Esophagus squamous epithelium (tissue), 5 donors: ENCODE measurements at places on chromosomes 7 and 10.

DNA sequence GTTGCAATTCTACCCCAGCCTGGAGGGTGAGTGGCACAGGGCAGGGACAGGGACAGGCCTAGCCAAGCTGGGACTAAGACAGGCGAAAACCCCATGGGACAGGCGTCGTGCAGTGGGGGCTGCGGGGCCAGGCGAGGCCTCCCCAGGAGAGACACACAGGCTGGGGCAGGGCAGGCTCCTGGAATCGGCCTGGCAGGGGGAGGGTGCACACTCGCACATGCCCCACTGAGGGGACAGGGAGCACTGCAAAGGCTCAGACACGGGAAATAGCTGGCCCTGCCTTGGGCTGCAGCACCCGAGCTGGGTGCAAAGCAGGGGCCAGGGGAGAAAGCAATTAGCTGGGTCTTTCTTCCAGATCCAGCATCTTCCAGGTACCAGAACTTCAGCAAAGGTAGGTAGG is 10.4 kb downstream of the LAT2 start:
- no peak overlapping the region for H3K4me3 ChIP-seq
- DNase-seq = no peak
- no peaks in the 10 kb centered on the region for H3K36me3 ChIP-seq

DNA sequence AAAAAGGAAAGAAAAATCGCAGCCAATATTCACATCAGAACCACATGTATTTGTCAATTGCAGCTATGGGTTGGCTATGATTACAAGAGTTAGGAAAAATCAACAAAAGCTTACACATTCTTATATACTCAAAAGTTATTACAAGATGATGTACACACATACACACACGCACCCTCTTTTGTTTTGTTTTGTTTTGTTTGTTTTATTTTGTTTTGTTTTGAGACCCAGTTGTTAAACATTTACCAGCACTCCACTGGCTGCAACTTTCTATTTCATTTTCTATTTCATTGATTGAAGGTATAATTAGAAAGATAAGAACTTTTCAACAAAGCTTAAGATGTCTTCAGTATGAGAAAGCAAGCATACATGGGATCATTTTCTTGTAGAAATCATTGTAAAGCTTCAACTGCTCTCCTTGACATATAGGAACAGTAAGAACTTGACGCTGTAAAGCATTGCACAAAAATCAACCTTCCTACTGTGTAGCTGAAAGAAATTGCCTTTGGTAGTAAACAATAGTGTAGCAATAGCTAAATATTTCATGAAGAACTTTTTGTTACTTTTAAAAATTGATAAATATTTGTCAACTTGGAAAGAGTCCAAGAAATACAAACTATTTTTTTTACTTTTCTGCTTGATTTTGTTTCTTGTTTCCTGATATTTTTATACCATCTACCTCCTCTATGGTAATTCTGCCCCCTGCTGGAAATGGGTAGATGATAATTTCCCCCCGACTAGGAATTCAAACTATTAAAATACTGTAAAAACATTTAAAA is 205.9 kb downstream of the MBL2 start:
- no peaks in the 10 kb centered on the region for H3K27me3 ChIP-seq
- no peak overlapping the region for H3K27ac ChIP-seq
- H3K4me3 ChIP-seq = no peak overlapping the region
- H3K4me1 ChIP-seq = no peaks in the 10 kb centered on the region
- DNase-seq = no peak

DNA sequence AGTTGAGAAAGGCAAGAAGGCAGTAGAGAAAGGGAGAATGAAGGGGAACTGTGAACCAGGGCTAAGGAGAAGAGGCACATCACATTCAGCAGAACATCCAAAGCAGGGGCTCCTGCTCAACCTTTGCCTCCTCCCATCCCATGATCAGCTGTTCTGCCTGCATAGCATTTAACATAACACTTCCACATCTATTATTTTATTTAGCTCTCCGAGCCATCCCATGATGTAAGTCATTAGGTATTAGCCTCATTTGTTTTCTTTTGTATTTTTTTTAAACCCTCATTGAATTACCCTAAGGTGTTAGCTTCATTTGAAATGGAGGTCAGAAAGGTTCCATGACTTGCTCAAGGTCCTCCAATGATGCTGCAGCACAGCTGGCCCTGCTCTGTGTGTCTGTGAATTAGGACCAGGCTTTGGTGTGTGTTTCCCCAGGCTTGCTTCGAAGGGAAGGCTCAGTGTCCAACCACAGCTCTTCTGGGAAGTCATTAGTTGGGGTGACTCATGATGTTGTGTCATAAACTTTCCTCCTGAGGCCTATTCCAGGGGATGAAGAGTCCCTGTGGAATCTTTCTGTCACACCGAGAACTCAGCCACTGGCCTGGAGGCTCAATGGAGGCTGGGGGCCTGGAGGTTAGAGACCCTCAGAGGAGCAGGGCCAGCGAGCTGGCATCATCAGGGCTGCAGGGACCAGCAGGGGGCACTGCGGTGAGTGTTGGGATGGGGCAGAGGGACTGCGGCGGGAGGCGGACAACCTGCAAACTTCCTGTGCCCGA is 16.5 kb downstream of the NPFFR1 start:
- H3K4me3 ChIP-seq = no peak overlapping the region
- no peak for DNase-seq
- no peaks in the 10 kb centered on the region for H3K27me3 ChIP-seq
- H3K27ac ChIP-seq = no peak overlapping the region

DNA sequence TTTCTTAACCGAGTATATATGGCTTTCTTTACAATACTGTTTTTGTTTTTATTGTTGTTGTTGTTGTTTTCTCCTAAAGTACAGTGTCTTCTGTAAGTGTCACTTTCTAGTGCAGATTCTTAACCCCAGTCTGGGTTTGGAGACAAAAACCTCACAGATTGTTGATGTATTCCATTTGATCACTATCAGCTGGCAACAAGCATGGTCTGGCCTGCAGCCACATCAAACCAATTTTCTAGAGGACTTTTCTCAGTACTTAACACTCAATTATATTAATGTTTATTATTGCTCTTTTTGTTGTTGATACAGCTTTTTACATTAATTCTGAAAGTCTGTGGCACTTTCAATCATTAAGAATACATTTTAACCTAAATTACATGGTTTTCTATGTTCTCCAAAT is 17.1 kb downstream of the LRRN3 start:
- no peaks in the 10 kb centered on the region for H3K36me3 ChIP-seq
- no peaks in the 10 kb centered on the region for H3K27me3 ChIP-seq
- H3K27ac ChIP-seq = no peak overlapping the region
- H3K4me3 ChIP-seq = no peak overlapping the region

DNA sequence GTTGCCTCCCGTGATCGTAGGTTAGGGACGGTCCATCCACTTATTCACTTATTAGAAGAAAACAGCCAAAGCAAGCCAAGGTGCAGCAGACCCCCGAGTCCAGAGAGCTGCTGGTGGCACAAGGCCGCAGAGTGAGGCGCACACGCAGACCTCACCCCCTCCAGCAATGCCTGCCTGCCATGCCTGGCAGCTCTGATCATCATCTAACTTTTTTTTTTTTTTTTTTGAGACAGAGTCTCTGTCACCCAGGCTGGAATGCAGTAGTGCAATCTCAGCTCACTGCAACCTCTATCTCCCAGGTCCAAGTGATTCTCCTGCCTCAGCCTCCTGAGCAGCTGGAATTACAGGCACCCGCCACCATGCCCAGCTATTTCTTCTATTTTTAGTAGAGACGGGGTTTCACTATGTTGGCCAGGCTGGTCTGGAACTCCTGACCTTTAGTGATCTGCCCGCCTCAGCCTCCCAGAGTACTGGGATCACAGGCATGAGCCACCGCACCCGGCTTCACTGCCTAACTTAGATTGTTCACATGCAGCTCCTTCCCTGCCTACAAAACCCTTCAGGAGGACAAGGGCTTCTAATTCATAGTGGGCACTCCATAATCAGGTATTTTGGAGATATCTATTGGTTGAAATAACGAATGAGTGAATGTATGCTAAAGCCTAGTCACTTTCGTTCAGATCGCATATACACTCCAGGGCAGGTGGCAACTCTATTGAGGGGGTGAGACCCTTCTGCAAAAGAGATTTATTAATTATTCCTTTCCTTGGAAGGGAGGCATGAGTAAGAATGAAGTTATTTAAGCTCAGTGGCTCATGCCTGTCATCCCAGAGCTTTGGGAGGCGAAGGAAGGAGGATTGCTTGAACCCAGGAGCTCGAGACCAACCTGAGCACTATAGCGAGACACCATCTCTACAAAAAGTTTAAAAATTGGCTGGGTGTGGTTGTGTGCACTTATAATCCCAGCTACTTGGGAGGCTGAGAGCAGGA is 15.9 kb downstream of the TRIM56 start:
- H3K36me3 ChIP-seq = no peaks in the 10 kb centered on the region
- DNase-seq = no peak
- H3K27me3 ChIP-seq = no peaks in the 10 kb centered on the region
- peaks cover 12% of the 10 kb centered on the region for H3K4me1 ChIP-seq
- H3K27ac ChIP-seq = peak overlapping the region; percentile 81
- H3K4me3 ChIP-seq = no peak overlapping the region

DNA sequence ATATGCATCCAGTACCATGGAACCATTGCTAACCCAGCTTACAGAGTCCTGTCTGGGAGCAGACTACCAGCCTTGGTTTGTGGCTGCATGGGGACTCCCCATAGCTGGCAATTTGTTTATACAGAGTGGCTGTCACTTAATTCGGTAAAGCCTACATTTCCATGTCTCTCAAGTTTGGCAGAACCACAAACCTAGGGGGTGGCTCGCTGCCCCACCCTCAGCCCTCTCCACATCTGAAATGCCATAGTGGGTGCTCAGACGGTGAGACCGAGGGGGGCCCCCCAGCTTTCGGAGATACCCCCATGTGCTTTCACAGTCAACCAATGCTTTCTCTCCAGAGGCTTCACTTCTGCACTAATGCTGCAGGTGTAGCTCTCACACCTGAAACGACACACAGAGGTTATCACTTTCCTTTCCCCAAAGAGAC is 75.5 kb upstream of the KAT6B start:
- H3K27me3 ChIP-seq = no peaks in the 10 kb centered on the region
- H3K36me3 ChIP-seq = no peaks in the 10 kb centered on the region
- DNase-seq = no peak

DNA sequence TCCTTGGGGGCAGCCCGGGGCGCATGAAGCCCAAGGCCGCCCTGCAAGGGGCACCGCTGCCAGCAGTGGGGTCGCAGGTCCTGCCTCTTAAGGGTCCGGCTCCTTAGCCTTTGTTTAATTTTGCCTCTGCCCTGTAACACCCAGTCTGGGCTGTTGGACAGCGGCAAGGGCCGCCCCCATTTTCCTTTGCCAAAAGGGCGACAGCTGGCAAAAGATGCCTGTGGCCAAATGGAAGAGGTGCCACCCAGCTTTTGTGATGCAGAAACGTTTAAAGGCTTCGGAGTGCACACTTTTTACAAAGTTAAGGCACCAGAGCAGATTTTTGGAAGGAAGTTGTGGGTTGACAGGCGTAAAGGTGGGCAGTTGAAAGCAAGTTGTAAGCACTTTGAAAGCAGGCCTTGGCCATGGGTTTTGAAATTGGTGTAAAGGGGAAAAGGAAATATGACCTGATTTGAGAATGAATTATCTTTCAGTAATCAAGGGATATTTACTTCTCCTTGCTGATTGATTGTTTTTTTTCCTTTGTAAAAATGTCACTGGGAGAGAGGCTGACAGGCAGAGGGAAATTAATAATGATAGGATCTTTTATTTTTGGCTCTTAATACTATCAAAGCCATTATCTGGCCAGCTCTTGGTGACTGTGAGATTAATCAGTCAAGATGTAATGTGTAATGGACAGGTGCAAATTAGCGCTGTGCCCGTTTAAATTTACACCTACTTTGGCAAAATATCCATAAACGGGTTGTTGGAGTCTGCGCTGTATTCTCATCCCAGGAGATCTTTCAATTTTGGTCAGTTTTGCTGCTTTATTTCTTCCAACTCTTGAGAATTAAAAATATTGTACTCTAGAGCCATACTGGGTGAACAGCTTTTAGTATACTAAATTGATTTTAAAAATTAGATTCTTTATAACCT is 1.2 kb downstream of the CASD1 start:
- DNase-seq = no peak
- H3K4me3 ChIP-seq = peak overlapping the region; percentile 88
- H3K36me3 ChIP-seq = no peaks in the 10 kb centered on the region
- no peaks in the 10 kb centered on the region for H3K4me1 ChIP-seq
- H3K27me3 ChIP-seq = no peaks in the 10 kb centered on the region

DNA sequence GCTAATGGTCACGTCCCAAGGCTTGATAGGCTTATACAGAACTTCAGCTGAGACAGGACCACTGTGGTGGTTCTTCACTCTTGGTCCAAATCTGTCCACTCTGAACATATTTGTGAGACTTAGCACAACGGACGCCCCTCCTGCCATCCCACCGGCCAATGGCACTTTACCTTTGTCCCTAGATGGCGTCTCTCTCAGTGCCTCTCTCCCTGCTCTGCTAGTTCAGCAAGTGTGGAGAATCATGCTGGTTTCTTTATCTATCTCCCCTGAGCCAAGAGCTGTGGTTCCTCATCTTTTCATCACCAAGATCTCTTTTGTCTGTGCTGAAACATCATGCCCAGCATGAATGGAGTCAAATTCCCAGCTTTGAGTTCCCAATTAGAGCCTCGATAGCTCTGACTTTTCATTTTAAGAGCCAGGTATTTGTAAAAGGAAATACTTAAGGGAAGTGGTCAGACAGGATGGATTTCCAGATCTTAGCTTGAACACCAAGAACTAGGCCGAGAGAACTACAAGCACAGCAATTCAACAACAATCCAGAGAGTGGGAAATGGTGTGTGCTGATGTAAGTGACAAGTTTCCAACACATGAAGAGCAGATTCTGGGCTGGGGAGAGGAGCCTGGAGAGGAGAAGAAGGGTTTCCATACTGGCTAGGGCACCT is 69.5 kb downstream of the ZNF800 start:
- no peaks in the 10 kb centered on the region for H3K27me3 ChIP-seq
- DNase-seq = no peak
- no peaks in the 10 kb centered on the region for H3K36me3 ChIP-seq
- no peaks in the 10 kb centered on the region for H3K4me1 ChIP-seq

- H3K4me3 ChIP-seq = no peak overlapping the region
- H3K36me3 ChIP-seq = peaks cover 4% of the 10 kb centered on the region
- no peaks in the 10 kb centered on the region for H3K27me3 ChIP-seq
- peaks cover 4% of the 10 kb centered on the region for H3K4me1 ChIP-seq
- peak overlapping the region; percentile 62 for H3K27ac ChIP-seq
Observed at GRCh38 chr7:150787321-150788281, 12.6 kb downstream of the TMEM176B start.

- no peaks in the 10 kb centered on the region for H3K4me1 ChIP-seq
- no peaks in the 10 kb centered on the region for H3K27me3 ChIP-seq
- no peaks in the 10 kb centered on the region for H3K36me3 ChIP-seq
- no peak overlapping the region for H3K27ac ChIP-seq
- no peak overlapping the region for H3K4me3 ChIP-seq
Observed at GRCh38 chr10:58873161-58873560, 303.3 kb upstream of the PHYHIPL start.

DNA sequence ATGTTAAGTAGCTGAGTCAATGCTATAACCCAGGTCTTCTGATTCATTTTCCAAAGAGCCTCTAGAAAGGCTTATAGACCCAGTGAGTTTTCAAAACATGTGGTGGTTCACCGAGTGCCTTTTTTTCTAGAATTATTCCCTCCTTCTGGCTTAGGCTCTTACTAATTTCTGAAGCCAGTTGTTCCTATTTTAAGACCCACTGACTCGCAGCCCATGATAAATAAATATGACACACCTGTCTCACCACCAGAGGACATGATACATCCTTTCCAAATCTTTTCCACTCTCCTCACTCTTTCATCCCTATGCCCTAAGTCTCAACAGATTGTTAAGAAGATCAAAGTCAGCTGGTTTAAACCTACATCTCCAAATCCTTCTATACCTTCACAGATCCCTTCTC is 126.0 kb upstream of the WNT16 start:
- no peak overlapping the region for H3K4me3 ChIP-seq
- no peaks in the 10 kb centered on the region for H3K27me3 ChIP-seq
- H3K27ac ChIP-seq = no peak overlapping the region
- H3K36me3 ChIP-seq = no peaks in the 10 kb centered on the region
- no peak for DNase-seq
